ENCODE measurements at places on chromosomes 12 and 14. TPM values are rescaled to one million over a fixed set of nuclear protein-coding genes. Genes with fewer than 3 reads are reported as not detected.

DNA sequence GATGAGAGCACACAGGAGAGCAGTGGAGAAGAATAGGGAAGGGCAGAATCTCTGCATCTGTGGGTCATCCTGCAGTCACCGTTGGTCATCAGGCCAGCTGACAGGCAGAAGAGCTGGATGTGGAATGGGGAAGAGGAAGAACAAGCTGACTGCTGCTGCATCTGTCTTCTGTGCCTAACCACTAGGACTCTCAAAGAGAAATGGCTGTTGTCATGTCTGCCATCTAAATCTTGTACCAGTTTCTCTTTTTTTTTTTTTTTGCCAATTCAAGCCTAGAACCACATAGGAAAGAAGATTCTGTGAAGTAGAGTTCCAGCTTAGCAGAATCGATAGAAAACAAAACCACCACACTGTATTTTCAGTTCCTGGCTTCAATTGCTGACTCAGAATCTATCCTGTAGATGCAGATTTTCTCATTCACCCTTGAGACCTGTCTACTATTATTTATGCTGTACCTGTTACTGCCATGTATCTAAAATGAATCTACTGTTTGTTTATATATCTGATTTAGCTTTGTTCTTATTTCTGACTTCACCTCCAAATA lies 421.9 kb upstream of the PRICKLE1 start:
- H3K36me3 ChIP-seq: no peaks in the 10 kb centered on the region
- DNase-seq: no peak
- H3K4me1 ChIP-seq: no peaks in the 10 kb centered on the region
- H3K27me3 ChIP-seq: no peaks in the 10 kb centered on the region
- H3K4me3 ChIP-seq: no peak overlapping the region

- H3K4me1 ChIP-seq: no peaks in the 10 kb centered on the region
- no peaks in the 10 kb centered on the region for H3K27me3 ChIP-seq
- no peak overlapping the region for H3K4me3 ChIP-seq
- no peak for DNase-seq
Observed at GRCh38 chr14:89388853-89389252, 28.2 kb downstream of the FOXN3 start.

- no peak for DNase-seq
- no peak overlapping the region for H3K27ac ChIP-seq
- H3K27me3 ChIP-seq: no peaks in the 10 kb centered on the region
- no peaks in the 10 kb centered on the region for H3K36me3 ChIP-seq
Observed at GRCh38 chr14:66041582-66041981, 444.6 kb upstream of the CCDC196 start.

- H3K36me3 ChIP-seq: no peaks in the 10 kb centered on the region
- H3K4me1 ChIP-seq: peaks cover 16% of the 10 kb centered on the region
- DNase-seq: no peak
- H3K4me3 ChIP-seq: no peak overlapping the region
Observed at GRCh38 chr12:131045705-131046460, 92.2 kb downstream of the ADGRD1 start.

GRCh38 chr12:113655919-113656318 lies 184.2 kb upstream of the LHX5 start:
- DNase-seq: no peak
- no peaks in the 10 kb centered on the region for H3K27me3 ChIP-seq
- no peaks in the 10 kb centered on the region for H3K4me1 ChIP-seq
- no peak overlapping the region for H3K4me3 ChIP-seq

GRCh38 chr14:99602054-99602787 lies 1.8 kb downstream of the CCDC85C start:
- DNase-seq: no peak
- H3K4me1 ChIP-seq: peaks cover 12% of the 10 kb centered on the region
- H3K36me3 ChIP-seq: no peaks in the 10 kb centered on the region
- H3K27me3 ChIP-seq: peaks cover 18% of the 10 kb centered on the region
- no peak overlapping the region for H3K27ac ChIP-seq

GRCh38 chr12:10361622-10362021 lies 28.2 kb downstream of the KLRK1 start:
- DNase-seq: no peak
- no peaks in the 10 kb centered on the region for H3K27me3 ChIP-seq
- no peak overlapping the region for H3K27ac ChIP-seq
- no peaks in the 10 kb centered on the region for H3K36me3 ChIP-seq
- H3K4me1 ChIP-seq: peaks cover 22% of the 10 kb centered on the region

- no peak for DNase-seq
- no peak overlapping the region for H3K27ac ChIP-seq
- no peaks in the 10 kb centered on the region for H3K36me3 ChIP-seq
- H3K4me1 ChIP-seq: peaks cover under 1% of the 10 kb centered on the region
Observed at GRCh38 chr14:32055175-32055574, 21.9 kb upstream of the ARHGAP5 start.

GRCh38 chr12:31033681-31034080 lies 40.0 kb upstream of the DDX11 start:
- no peaks in the 10 kb centered on the region for H3K27me3 ChIP-seq
- no peak for DNase-seq
- no peak overlapping the region for H3K4me3 ChIP-seq
- H3K4me1 ChIP-seq: no peaks in the 10 kb centered on the region
- H3K36me3 ChIP-seq: no peaks in the 10 kb centered on the region
- H3K27ac ChIP-seq: no peak overlapping the region

DNA sequence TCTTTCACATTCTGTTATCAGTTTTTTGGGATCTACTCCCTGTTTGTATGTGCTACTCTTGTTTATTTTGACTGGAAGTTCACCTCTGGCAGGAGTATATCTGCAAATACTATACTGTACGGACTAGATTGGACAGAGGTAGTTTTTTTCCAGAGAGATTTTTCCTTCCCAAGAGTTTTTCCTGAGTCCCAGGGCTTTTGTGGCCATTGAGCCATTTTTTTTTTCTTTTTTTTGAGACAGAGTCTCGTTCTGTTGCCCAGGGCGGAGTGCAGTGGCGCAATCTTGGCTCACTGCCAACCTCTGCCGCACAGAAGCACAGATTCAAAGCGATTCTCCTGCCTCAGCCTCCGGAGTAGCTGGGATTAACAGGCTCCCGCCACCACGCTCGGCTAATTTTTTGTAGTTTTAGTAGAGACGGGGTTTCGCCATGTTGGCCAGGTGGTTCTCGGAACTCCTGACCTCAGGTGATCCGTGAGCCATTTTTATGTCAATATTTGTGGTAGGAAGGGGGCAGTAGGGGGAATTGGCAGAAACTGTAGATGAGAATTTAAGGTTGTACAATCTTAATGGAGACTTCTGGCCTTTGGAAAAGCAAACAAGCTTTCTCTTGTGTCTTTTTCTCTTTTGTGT lies 19.4 kb downstream of the KTN1 start:
- no peaks in the 10 kb centered on the region for H3K4me1 ChIP-seq
- H3K27me3 ChIP-seq: no peaks in the 10 kb centered on the region
- H3K4me3 ChIP-seq: no peak overlapping the region
- DNase-seq: peak; percentile 24

- no peak for DNase-seq
- no peak overlapping the region for H3K27ac ChIP-seq
- no peak overlapping the region for H3K4me3 ChIP-seq
- no peaks in the 10 kb centered on the region for H3K36me3 ChIP-seq
- H3K27me3 ChIP-seq: no peaks in the 10 kb centered on the region
Observed at GRCh38 chr12:5830111-5830510, 114.9 kb downstream of the ANO2 start.

DNA sequence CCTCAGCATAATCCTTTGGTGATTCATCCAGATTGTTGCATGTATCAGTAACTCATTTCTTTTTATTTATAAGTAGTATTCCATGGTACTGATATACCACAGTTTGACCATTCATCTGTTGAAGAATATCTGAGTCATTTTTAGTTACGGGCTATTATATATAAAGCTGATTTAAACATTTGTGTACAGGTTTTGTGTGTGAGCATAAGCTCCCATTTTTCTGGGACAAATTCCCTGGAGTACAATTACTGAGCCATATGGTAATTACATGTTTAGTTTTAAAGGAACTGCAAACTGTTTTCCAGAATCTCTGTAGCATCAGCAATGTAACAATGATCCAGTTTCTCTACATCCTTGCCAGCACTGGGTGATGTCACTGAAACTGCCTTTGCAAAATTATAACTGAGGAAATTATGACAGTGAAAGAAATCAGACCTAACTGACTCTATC lies 236.2 kb upstream of the KRR1 start:
- no peaks in the 10 kb centered on the region for H3K36me3 ChIP-seq
- no peaks in the 10 kb centered on the region for H3K4me1 ChIP-seq
- H3K4me3 ChIP-seq: no peak overlapping the region

GRCh38 chr12:53182903-53183302 lies 2.2 kb upstream of the CSAD start:
- H3K4me1 ChIP-seq: peaks cover 34% of the 10 kb centered on the region
- peak; percentile 68 for DNase-seq
- H3K27ac ChIP-seq: peak overlapping the region; percentile 89
- H3K36me3 ChIP-seq: peaks cover 42% of the 10 kb centered on the region
- no peak overlapping the region for H3K4me3 ChIP-seq
- H3K27me3 ChIP-seq: no peaks in the 10 kb centered on the region

DNA sequence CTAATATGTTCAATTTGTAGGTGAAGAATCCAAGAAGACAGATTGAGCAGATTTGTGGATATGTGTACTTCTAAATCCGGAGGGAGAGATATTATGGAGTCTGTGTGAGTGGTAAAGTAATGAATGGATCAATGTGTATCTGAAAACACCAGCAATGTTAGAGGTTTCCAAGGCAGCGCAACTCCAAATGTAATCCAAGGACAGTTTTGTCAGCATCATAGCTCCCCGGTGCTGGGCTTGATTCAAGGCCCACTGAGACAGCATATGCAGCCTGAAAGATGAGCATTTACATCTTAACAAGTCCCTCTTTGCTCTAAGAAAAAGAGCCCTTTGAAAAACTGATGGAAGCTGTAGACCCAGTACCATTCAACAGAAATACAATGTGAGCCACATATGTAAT lies 38.3 kb upstream of the FRMD6 start:
- no peak for DNase-seq
- H3K4me1 ChIP-seq: no peaks in the 10 kb centered on the region
- H3K27ac ChIP-seq: no peak overlapping the region

- peaks cover 23% of the 10 kb centered on the region for H3K4me1 ChIP-seq
- no peak overlapping the region for H3K27ac ChIP-seq
- no peak overlapping the region for H3K4me3 ChIP-seq
- H3K36me3 ChIP-seq: no peaks in the 10 kb centered on the region
- DNase-seq: no peak
Observed at GRCh38 chr12:120844768-120845449, 59.2 kb downstream of the SPPL3 start.

- no peaks in the 10 kb centered on the region for H3K4me1 ChIP-seq
- no peak for DNase-seq
- H3K4me3 ChIP-seq: no peak within 1 kb of the TSS
- H3K36me3 ChIP-seq: no peaks in the 10 kb centered on the region
- peaks cover 38% of the 10 kb centered on the region for H3K27me3 ChIP-seq
Observed at GRCh38 chr14:101561145-101561896, at the start of gene DIO3. Gene DIO3, plus strand, starts transcription at chr14:101561495.

DNA sequence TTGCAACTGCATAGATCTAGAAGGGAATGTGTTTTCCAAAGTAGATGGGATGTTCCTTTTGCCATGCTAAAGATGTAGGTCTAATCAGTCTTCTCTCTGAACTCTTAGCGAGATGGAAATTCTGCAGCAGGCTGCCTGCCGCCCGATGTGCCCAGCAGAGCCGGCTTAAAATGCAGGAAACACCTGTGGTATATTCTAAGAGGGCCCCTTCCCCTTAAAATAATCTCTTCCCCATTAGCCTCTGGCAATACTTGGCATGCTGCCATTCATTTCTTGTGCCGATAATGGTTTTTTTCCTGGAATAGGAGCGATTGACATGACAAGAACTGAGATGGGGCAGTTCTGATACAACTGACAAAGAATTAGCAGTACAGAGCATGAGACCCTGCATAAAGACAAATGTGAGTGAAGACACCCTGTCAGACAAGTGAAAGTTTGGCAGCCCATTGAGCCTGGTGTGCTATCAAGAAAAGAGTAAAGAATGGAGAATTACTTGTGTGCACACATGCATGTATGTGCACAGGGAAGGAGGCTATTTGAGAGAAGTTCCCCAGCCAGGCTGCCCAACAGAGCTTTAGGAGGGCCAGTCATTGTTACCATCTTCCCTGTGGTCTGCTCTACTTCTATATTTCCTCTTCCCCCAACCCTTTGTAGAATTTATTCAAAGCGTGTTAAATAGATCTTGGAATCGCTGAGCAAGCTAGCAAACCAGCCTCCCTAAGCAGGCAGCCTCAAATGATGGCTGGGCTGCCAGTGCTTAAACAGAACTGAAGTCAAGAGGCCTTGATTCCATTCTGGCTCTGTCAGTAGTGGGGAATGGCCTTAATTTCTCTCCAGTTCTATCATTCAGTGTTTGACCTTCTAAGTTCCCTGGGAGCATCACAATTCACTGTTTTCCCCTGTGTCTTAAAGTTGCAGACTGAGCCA lies 29.6 kb upstream of the NTF3 start:
- DNase-seq: no peak
- no peaks in the 10 kb centered on the region for H3K4me1 ChIP-seq
- peaks cover 6% of the 10 kb centered on the region for H3K27me3 ChIP-seq
- no peaks in the 10 kb centered on the region for H3K36me3 ChIP-seq
- H3K27ac ChIP-seq: no peak overlapping the region

DNA sequence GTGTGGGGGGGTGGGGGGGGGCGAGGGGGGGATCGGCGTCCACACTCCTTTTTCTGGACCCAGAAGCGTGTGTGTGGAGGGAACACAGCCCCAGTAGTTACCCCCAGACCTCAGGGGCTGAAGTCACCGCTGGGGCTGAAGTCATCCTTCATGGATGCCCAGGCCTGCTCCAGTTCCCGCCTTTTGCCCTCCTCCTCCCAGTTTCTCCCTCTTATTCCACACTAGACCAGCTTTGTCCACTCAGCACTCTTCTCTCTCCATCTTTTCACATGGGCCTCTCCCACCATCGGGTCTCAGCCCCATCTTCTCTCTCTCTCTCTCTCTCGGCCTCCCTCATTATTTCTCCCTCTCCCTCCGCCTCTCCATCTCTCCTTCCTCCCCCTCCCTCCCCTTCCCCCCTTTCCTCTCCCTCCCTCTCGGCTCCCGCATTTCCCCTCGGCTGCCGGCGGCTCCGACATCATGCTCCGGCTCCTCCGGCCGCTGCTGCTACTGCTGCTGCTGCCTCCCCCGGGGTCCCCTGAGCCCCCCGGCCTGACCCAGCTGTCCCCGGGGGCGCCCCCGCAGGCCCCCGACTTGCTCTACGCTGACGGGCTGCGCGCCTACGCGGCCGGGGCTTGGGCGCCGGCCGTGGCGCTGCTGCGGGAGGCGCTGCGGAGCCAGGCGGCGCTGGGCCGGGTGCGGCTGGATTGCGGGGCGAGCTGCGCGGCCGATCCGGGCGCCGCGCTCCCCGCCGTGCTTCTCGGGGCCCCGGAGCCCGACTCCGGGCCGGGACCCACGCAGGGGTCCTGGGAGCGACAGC lies at the start of gene P3H3:
P3H3 (plus strand) TSS at position 426 of the 799 bp plus-strand sequence; CDS start at position 460, 34 bp downstream.
- DNase-seq: no peak
- peaks cover 49% of the 10 kb centered on the region for H3K27me3 ChIP-seq
- peak within 1 kb of the TSS; percentile 33 for H3K4me3 ChIP-seq
- no peaks in the 10 kb centered on the region for H3K36me3 ChIP-seq

The PRH2 gene
- polyA plus RNA-seq: not detected

The MGAT4C gene
- polyA plus RNA-seq: not detected

The EPYC gene
- not detected for polyA plus RNA-seq

The KRT7 gene
- 1.3 TPM for polyA plus RNA-seq

The FAM181A gene
- not detected for polyA plus RNA-seq

The DPY19L2 gene
- not detected for polyA plus RNA-seq
